Fibroblast of upper back skin (primary cell): ENCODE measurements at places on chromosomes 7 and 10.

- DNase-seq = no peak
These were observed 133.4 kb upstream of the ADO start for GRCh38 chr10:62671104-62671503.

DNA sequence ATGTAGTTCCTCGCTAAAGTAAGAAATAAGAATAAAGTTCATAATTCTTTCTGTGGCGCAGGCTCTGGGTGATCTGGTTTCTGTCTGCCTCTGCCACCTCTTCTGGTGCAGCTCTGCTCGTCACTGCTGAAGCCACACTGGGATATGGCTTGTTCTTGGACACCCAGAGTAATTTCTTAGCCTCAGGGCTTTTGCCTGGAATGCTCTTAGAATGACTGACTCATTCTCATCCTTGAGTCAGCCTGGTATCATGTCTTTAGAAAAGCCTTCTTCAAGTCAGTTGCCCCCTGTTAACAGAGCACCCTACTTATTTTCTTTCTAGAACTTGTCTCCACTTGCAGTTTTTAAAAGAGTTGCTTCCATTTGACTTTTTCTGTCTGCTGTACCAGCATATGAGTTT lies 2.0 kb downstream of the ZSCAN25 start:
- DNase-seq = peak; percentile 8

DNA sequence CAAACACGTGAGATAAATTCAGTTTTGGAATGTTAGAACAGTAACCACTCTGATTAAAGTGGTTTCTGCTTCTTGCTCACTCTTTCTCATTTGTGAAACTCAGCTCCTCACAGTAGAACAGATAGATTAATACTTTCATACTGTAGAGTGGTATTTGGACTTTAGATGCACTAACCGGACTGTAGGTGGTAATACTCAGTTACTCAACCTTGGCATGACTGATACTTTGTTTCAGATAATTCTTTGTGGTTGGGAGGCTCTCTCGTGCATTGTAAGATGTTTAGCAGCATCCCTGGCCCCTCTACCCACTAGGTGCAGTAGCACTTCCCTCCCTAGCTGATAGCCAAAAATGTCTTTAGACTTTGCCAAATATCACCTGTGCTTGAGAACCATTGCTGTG lies 37.6 kb downstream of the MCU start:
- DNase-seq = peak; percentile 52

DNA sequence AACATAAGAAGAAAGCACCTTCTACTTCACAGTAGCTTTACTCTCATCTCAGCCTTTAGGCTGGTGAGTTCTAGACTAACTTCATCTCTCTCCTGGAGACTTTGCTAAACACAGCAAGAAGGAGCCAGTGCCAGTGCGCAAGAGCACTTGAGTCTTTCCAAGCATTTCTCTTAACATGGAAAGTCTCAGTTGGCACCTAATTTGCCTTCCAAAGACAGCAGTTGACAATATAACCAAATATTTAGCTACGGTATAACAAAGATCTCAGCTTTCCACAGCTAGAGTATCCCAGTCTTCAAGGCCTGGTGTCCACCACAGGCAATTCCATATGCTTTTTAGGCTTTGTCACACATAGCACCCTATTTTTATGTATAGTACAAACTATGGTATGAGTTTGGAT lies 1204.9 kb downstream of the CNTNAP2 start:
- no peak for DNase-seq

- DNase-seq = no peak
These were observed 66.5 kb upstream of the SVIL start for GRCh38 chr10:29701306-29701705.

DNA sequence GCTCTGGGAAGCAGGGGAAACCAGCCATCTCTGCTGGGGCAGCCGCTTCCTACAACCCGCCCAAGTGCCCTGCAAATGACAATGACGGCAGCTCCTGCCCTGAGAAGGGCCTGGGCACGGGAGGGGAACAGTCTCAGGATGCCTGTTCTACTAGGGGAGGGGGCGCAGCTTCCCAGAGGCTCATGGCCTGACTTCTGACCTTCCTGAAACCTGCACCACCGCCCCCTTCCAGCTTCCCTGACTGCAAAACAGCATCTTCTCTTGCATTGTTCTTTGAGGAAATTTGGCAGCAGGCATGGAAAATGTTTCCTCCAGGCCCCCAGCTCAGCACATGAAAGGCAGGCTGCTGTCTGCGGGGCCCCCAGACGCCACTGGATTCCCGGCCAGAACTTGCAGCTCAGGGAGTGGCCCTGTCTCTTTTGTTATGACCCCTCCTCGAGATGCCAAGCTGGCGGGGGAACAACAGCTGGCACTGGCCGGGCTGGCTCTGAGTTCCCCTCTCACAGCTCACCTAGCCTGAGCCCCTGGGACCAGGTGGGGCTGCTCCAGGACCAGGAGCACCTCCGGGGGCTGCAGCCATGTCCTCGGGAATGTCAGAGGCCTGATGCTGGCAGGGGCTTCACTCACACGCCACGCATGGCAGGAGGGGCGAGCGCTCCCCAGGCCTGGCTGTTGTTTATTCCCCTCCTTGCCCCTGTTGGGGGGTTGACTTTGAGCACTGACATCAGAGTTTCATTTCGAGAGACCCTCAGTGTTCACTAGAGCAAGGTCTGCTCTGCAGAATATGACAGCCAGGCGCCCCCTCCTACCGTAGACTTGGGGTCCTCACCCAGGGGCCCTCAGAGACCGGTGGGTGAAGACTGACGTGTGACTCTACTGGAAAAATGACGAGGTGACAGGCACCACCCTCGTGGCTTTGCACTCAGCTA lies 62.7 kb downstream of the CALML3 start:
- no peak for DNase-seq

- no peak for DNase-seq
These were observed 9.0 kb downstream of the MRPL43 start for GRCh38 chr10:100978121-100978900.

GRCh38 chr7:114150689-114151088 lies 231.9 kb upstream of the PPP1R3A start:
- no peak for DNase-seq

DNA sequence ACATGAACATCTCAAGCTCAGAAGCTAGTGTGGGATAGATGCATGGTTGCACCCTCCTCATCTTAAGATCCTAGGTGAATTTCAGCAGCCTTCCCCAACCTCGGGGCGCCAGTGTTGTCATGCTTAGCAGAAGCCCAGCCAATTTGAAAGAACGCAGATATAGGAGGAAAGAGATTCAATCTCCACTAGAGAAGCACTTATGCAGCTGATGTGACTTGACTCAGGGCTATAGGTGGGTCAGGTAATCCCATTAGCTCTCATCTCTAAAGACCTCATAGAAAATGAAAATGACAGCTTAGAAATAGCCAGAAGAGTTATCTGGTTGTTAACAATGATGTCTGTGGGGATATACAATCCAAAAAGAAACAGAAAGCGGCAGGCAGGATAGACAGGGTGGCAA lies 310.5 kb downstream of the GPAM start:
- no peak for DNase-seq

DNA sequence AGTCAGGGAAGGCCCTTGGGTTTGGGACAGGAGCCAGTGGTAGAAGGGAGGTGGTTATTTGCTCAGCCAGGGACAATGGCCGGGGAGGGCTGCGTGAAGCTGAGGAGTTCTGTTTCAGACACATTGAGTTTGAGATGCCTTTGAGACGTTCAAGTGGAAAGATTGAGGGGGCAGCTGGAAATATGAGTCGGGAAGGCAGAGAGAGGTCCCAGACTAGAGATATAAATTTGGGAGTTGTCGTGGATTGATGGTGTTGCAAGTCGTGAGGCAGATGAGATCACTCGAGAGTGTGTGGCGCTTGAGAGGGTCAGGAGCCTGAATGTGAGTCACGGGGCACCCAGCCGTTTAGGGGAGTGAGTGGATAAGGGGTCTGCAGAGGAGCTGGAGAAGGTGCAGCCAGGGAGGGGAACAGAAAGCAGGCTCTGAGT lies 73.3 kb downstream of the ZMIZ1 start:
- DNase-seq = peak; percentile 75

GRCh38 chr7:96558530-96558929 lies 151.1 kb downstream of the SEM1 start:
- DNase-seq = no peak

DNA sequence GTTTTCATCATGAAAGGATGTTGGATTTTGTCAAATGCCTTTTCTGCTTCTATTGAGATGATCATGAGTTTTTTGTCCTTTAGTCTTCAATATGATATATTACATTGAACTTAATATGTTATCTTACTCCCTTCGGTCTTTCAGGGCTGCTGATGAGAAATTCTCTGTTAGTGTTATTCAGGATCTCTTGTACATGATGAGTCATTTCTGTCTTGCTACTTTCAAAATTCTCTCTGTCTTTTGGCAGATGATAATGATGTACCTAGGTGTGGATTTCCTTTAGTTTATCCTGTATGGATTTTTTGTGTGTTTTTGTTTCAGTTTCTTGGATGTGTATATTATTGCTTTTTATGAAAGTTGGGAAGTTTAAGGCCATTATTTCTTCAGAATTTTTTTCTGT lies 320.9 kb upstream of the NPSR1 start:
- DNase-seq = no peak
